Stimulated activated CD4-positive, alpha-beta T cell treated with anti-CD3 and anti-CD28 coated beads, Interleukin-4, amount 100 ng/mL, for 4 hours (primary cell): ENCODE measurements at places on chromosomes 13 and 19.

DNA sequence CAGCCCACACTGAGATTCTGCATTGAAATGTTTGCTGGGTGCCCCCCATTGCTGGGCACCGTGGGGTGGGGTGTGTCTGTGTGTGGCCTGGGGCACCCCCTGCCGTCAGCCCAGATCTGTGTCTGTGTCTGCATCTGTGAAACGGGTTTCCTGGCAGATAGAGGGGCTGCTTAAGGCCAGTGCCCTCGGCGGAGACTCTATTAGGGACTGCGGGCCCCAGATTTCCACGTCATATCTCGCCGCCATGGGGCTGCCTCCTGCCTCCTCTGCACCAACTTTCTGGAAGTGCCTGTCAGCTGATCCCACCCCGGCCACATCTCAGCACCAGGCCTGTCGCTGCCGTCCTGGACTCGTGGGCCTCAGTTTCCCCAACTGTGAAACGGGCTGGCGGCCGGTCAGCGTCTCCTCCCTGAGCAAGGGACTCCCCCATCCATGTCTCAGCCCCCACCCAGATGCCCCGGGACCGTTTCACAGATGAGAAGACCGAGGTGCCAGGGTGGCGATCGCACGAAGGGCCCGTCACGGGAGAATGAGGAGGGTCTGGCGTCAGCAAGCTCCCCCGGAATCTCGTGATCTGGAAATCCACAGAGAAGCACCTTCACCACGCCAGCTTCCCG, 21.4 kb downstream of the ARID3A start:
- DNase-seq, result no peak

- DNase-seq, result no peak
Observed at GRCh38 chr19:33622505-33622808, 704 bp downstream of the CHST8 start.

- peak; percentile 4 for DNase-seq
Observed at GRCh38 chr19:24033963-24034342, 53.0 kb upstream of the ZNF254 start.

GRCh38 chr19:1457031-1457739, 7.3 kb downstream of the APC2 start:
- no peak for DNase-seq

DNA sequence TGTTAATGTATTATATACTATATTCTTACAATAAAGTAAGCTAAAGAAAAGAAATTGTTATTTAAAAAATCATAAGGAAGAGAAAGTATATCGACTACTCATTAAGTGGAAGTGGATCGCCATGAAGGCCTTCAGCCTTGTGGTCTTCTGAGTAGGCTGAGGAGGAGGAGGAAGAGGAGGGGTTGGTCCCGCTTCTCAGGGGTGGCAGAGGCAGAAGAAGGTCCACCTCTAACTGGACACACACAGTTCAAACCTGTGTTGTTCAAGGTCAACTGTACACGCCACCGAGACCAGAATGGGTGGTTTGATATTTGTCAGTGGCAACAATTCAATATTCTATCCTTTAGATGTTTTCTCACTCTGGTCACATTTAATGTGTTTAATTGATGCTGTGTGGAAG, 67.2 kb downstream of the ALOX5AP start:
- no peak for DNase-seq

DNA sequence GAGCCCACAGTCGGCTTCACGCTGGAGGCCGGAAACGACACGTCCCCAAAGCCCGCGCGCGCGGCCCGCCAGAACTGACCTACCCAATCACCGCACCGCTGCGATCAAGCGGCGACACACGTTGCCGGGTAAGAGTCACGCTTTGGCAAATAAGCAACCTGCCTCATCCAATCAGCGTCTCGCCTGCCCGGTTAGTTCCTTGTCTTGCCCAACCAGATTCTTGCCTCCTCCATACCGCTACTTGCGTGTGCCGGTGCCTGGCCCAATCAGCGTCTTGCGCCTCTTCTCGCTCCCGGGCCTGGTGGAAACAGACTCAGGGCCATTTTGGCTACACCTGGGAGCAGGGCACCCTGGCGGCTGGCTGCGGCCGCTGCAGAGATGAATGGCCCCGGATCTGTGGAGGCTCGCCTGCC, 11.6 kb upstream of the ZNF544 start:
- no peak for DNase-seq

DNA sequence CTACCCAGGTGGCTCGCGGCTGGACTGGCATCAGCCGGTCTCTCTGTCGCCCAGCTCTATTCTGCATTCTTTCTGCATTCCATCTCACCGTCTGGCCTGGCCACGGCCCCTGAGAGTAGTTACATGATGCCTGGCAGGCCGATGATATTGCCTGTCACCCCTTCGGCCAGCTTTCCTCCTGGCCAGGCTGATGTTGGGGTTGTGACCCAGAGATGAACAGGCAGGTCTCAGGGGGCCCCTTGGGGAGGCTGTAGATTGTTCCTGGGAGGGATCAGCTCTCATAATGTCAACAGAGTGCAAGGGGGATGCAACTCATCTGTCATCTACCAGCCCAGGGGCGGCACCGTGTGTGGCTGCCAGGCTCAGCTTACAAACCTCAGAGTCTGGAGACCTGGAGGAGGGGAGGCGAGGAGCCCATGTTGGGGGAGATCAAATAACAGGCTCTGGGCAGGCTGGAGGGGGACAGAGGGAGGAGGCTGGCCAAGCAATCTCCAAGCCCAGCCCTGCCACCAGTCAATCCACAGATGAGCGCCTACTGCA, 13.6 kb upstream of the FBXO17 start:
- no peak for DNase-seq

DNA sequence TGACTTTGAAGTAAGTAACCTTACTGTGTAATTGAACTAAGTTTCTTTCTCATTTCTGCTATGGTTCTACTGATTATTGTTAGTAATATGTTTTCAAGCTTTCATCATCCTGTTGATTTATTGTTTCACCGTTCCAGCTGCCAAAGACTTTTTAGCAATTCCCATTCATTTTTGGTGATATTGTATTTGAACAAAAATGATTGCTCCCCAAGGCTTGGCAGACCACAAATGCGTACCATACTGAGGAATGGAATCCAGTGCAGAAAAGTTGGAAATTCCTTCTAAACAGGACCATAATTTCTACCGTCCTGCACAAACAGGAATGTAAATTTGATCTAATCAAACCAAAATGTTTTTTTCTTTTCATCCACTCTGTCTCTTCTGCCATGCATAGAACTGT, 10.7 kb downstream of the EPSTI1 start:
- no peak for DNase-seq
